CD4-positive, alpha-beta T cell treated with Interleukin-15 for 1 hour (primary cell): ENCODE measurements at places on chromosomes 11 and 22.

GRCh38 chr11:1373536-1374214, 16.1 kb upstream of the BRSK2 start:
- no peak for DNase-seq

DNA sequence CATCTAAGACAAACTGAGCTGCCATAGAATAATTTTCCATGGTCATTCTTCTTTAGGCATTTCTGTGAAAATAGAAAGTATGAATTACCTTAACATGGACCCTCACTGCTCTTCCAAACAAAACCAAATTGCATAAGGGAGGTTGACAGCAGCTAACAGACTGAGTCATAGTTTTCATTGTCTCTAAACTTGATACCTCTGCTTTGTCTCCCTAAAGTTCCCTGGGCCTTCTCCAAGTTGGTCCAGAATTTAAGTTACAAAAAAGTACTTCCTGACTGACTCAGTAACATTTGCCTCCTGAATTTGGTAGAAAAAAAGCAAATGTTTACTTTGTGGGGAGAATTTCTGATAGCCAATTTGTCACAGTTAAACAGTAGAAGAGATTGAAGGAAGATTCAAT, 3.0 kb downstream of the OR8D1 start:
- DNase-seq, result no peak

DNA sequence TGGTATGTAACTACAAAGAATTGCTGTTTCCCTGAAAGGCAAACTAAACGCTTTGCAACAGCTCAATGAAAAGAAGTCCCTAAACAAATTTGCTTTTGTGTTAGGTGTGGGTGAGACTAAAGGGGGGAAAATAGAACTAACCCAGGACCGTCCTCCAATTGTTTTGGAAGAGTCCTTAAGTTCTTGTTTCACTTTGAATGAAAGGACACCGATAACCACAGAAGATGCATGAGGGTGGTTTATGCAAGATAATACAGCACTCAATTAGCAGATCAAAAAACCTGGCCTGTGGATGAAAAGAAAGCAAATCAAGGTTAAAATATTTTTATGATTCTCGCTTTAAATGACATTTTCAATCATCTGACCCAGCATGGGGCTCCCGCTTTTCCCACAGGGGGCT, 304.5 kb upstream of the SYN3 start:
- DNase-seq, result no peak

DNA sequence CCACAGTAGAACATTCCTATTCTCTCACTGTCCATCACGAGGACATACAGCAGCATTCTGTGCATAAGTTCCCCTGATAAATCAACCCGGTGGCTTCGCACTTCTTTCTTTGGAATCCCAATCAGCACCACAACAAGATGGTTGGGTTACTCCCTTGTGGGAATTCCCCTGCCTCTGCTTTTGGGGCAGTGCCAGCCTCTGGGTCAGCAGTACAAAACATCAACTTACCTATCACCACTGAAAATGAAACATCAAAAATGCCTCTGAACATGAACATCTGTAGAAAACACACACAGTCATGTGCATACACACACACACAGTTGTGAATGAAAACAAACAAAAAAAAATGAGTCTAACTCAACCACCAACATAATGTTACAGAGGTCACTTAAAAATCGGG, 79.3 kb downstream of the KCNA4 start:
- no peak for DNase-seq

- DNase-seq, result no peak
Observed at GRCh38 chr11:119700536-119701346, 28.3 kb downstream of the NECTIN1 start.
